ENCODE measurements at places on chromosomes 7 and 10. TPM values are rescaled to one million over a fixed set of nuclear protein-coding genes. Genes with fewer than 3 reads are reported as not detected.

The NOM1 gene
- 21.3 TPM for total RNA-seq

- peaks cover 35% of the 10 kb centered on the region for H3K4me1 ChIP-seq
- peaks cover 3% of the 10 kb centered on the region for H3K36me3 ChIP-seq
- no peak overlapping the region for H3K27ac ChIP-seq
- no peak overlapping the region for H3K4me3 ChIP-seq
- DNase-seq, result no peak
Measured at GRCh38 chr7:50718876-50719275, 63.8 kb downstream of the GRB10 start.

GRCh38 chr10:30169342-30169741 is 110.0 kb upstream of the JCAD start:
- DNase-seq, result no peak
- H3K4me1 ChIP-seq, result no peaks in the 10 kb centered on the region
- H3K4me3 ChIP-seq, result no peak overlapping the region

The NEUROG3 gene
- not detected for total RNA-seq

The SFTPA1 gene
- total RNA-seq, result 8,195 TPM

DNA sequence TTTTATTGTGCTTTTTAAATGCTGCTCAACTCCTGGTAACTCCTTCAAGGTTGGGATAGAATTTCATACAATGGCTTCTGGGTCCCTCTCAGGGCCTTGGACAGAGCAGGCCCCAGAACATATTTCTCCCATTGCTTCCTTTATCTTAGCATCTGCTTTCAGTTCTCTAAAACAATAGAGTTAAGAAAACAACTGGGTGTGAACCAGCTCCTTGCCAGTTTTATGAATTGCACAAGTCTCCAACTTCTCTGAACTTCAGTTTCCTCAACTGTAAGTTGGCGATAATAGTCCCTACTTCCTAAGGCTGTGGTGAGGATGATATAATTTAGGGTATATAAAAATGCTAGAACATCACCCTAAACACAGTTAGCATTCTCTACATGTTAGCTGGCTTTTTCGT is 77.0 kb upstream of the INHBA start:
- H3K36me3 ChIP-seq, result no peaks in the 10 kb centered on the region
- no peak for DNase-seq
- no peak overlapping the region for H3K27ac ChIP-seq
- H3K4me1 ChIP-seq, result peaks cover 3% of the 10 kb centered on the region
- no peaks in the 10 kb centered on the region for H3K27me3 ChIP-seq

The EIF3A gene
- 101 TPM for total RNA-seq

GRCh38 chr7:17685141-17685540 is 255.2 kb downstream of the SNX13 start:
- H3K36me3 ChIP-seq, result no peaks in the 10 kb centered on the region
- H3K4me1 ChIP-seq, result no peaks in the 10 kb centered on the region
- H3K4me3 ChIP-seq, result no peak overlapping the region

GRCh38 chr7:19060761-19061259 is 56.6 kb downstream of the TWIST1 start:
- no peak overlapping the region for H3K27ac ChIP-seq
- no peak overlapping the region for H3K4me3 ChIP-seq
- no peaks in the 10 kb centered on the region for H3K27me3 ChIP-seq
- no peaks in the 10 kb centered on the region for H3K36me3 ChIP-seq
- DNase-seq, result no peak
- no peaks in the 10 kb centered on the region for H3K4me1 ChIP-seq

DNA sequence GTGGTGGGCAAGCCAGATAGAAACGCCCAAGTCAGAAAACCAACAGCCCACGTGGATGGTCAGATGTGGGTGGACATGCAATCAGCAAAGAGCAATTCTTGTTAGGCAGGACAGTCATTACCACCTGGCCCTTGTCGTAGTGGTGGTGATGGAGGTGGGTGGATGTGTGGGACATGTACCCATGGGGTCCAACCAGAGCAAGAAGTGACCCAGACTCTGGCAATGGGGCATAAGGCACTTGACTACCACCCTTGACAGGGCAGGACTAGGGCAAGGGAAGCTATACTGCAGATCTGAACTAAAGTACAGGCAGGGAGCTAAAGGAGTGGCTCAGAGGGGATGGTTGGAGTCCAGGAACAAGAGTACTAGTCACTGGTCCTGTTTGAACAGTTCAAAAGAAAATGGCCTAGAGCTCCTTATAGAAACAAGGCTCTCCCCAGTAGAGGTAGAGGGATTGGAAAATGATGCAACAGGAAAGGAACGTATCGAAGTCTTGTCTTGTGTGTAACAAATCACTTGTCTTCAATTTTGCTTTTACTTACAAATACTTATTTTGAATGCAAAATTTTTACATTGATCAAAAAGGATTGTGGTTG is 17.6 kb downstream of the LMOD2 start:
- H3K36me3 ChIP-seq, result no peaks in the 10 kb centered on the region
- peaks cover 12% of the 10 kb centered on the region for H3K4me1 ChIP-seq
- no peaks in the 10 kb centered on the region for H3K27me3 ChIP-seq
- no peak for DNase-seq
- H3K4me3 ChIP-seq, result no peak overlapping the region

DNA sequence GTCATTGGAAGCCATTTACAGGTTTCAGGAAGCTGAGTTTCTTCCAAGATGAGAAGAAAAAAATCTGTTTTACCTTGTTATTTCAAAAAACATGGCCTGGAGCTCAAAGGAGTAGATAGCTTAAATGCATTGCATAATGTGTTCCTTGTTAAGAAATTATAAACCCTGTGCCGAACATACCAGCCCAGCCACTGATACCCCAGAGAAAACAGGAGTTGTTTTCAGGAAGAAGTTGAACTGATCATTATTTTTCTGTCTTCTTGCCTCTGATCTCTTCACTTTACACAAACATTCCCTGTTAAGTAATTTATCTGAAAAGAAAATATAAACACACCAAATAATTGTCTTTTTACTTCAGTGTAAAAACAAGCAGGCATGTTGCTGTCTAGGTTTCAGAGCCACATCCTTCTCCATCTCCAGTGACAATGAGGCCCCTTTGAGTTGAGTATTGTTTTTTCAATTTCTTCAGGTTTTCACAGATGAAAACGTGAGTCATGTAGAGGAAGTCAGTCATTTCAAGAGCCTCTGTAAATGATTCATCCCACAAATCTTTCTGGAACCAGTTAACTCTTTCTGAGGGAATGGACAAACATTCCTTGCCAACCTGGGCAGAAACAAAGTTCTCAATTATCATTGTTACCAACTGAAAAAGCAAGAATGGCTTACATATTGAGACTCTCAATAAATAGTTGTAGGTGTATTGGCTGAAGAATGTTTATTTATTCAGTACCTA is 244.2 kb downstream of the IPMK start:
- H3K4me1 ChIP-seq, result no peaks in the 10 kb centered on the region
- DNase-seq, result peak; percentile 40
- no peaks in the 10 kb centered on the region for H3K27me3 ChIP-seq
- no peak overlapping the region for H3K4me3 ChIP-seq
- no peak overlapping the region for H3K27ac ChIP-seq

DNA sequence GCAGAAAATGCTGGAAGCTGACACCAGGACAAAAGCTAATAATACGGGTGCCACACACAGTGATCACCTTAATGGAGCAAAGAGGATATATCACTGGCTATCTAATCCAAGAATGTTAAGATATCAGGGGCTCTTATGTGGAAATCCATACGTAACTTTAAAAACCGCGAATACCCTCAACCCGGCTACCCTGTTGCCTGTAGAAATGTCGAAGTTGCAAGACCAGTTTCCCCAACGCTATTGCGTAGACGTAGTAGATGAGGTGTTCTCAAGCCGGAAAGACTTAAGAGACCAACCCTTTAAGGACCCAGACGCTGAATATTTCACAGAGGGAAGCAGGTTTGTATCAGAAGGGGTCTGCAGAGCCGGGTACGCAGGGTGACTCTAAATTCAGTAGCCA is 7.9 kb upstream of the CYREN start:
- no peak overlapping the region for H3K4me3 ChIP-seq
- no peaks in the 10 kb centered on the region for H3K27me3 ChIP-seq
- peaks cover 14% of the 10 kb centered on the region for H3K36me3 ChIP-seq
- no peaks in the 10 kb centered on the region for H3K4me1 ChIP-seq

DNA sequence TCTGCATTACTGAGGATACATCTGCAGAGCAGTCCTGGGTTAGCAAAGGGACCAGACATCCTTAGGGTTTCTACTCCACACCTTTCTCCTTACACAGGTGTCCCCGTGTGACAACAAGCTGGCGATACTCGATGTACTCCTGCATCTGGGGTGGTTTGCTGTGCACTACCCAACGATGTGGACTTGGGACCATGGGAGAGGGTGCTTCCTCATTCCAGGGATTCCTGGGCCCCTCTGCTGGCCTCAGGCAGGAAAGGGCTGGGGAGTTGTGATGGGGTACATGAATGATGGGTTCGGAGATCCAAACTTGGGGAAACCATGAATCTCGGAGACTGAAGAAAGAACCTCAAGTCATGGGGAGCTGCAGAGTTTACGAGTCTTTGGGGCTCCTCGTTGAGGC is 179.6 kb upstream of the GALNT17 start:
- H3K27me3 ChIP-seq, result no peaks in the 10 kb centered on the region
- no peaks in the 10 kb centered on the region for H3K36me3 ChIP-seq
- H3K4me1 ChIP-seq, result no peaks in the 10 kb centered on the region
- H3K4me3 ChIP-seq, result no peak overlapping the region
- no peak overlapping the region for H3K27ac ChIP-seq

DNA sequence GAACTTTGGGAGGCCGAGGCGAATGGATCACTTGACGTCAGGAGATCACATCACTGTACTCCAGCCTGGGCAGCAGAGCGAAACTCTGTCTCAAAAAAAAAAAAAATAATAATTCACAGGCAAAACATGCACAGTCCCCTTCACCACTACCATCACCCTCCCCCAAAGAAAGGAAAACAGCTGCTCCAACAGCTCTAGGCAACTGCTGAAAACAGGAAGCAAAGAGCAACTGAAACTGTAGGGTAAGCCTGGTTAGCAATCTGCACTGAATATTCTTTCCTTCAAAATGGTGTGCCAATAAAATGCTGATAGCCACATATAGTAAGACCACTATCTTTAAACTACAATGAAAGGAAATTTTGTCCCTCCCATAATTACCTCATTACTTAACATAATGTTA is 11.8 kb downstream of the NT5C2 start:
- no peak overlapping the region for H3K4me3 ChIP-seq
- H3K36me3 ChIP-seq, result peaks cover 12% of the 10 kb centered on the region
- peak; percentile 46 for DNase-seq
- H3K4me1 ChIP-seq, result peaks cover 11% of the 10 kb centered on the region

GRCh38 chr7:43849047-43849446 is 20.3 kb downstream of the MRPS24 start:
- H3K4me1 ChIP-seq, result no peaks in the 10 kb centered on the region
- no peak overlapping the region for H3K4me3 ChIP-seq
- DNase-seq, result no peak
- no peak overlapping the region for H3K27ac ChIP-seq
- H3K36me3 ChIP-seq, result no peaks in the 10 kb centered on the region
- no peaks in the 10 kb centered on the region for H3K27me3 ChIP-seq

DNA sequence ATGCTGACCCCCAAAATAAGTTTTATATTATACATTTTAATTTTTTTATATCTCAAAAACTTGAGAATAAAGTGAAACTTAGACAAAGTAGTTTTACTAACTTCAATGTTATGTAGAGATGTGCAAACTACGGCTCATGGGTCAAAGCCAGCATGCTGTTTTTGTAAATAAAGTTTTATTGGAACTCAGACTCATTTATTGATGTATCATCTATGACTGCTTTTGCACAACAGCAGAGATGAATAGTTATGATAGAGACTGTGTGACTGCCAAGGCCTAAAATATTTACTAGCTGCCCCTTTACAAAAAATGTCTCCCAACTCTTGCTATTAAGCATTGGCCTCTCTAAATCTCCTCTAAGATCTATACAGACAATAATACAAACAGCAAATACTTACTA is 12.4 kb downstream of the MTPN start:
- DNase-seq, result no peak
- peaks cover 4% of the 10 kb centered on the region for H3K36me3 ChIP-seq
- H3K4me1 ChIP-seq, result peaks cover 2% of the 10 kb centered on the region
- no peak overlapping the region for H3K27ac ChIP-seq
- H3K27me3 ChIP-seq, result no peaks in the 10 kb centered on the region

DNA sequence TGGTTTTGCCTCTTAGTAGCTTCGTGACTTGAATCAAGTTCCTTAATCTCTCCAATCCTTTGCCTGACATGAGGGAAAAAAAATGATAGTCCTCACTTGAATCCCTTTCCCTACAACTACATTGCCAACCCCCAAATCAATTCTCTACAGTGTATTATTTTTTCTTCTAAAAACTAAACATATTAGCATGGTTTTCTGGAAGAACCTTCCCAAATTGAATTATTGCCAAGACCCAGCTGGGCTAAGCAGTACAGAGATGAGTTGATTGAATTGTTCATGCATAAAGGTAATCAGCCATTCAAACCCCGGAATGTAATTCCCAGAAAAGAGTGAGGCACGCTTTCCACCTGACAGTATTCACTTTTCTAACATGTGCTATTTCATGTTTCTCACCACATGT is 155.6 kb upstream of the AGR3 start:
- H3K36me3 ChIP-seq, result no peaks in the 10 kb centered on the region
- peaks cover 8% of the 10 kb centered on the region for H3K4me1 ChIP-seq
- no peaks in the 10 kb centered on the region for H3K27me3 ChIP-seq
- peak overlapping the region; percentile 21 for H3K4me3 ChIP-seq
- no peak overlapping the region for H3K27ac ChIP-seq

The MYPN gene
- total RNA-seq, result 0.28 TPM

- H3K4me3 ChIP-seq, result no peak overlapping the region
- H3K36me3 ChIP-seq, result no peaks in the 10 kb centered on the region
- no peak overlapping the region for H3K27ac ChIP-seq
Measured at GRCh38 chr7:150668472-150668911, 17.0 kb upstream of the GIMAP2 start.

GRCh38 chr10:104328896-104329710 is 9.2 kb downstream of the ITPRIP start:
- peaks cover 79% of the 10 kb centered on the region for H3K4me1 ChIP-seq
- peak overlapping the region; percentile 94 for H3K27ac ChIP-seq
- no peak overlapping the region for H3K4me3 ChIP-seq
- H3K27me3 ChIP-seq, result no peaks in the 10 kb centered on the region

Measured in lung (tissue), 17 donors.